ENCODE measurements at places on chromosomes 12 and 14.

GRCh38 chr14:106372870-106373652 is 846.7 kb downstream of the TMEM121 start:
- no peak for DNase-seq

DNA sequence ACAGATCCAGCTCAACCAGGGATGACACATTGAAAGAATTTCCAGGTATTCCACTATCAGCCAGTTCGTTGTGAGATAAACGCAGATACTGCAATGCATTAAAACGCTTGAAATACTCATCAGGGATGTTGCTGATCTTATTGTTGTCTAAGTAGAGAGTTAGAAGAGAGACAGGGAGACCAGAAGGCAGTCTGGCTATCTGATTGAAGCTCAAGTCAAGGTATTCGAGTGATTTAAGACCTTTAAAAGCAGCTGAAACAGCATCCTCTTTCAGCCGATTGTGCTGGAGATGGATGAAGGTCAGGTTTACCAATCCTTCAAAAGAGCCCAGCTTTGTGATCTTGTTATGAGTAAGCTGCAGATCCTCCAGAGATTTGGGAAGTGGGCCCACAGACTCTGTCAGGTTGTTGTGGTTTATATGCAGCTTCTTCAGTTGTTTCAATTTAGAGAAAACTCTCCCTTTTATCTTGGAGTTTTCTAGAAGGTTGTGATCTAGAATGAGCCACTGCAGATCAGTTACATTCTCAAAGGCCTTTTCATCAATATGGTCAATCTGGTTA is 3.0 kb downstream of the LUM start:
- no peak for DNase-seq

DNA sequence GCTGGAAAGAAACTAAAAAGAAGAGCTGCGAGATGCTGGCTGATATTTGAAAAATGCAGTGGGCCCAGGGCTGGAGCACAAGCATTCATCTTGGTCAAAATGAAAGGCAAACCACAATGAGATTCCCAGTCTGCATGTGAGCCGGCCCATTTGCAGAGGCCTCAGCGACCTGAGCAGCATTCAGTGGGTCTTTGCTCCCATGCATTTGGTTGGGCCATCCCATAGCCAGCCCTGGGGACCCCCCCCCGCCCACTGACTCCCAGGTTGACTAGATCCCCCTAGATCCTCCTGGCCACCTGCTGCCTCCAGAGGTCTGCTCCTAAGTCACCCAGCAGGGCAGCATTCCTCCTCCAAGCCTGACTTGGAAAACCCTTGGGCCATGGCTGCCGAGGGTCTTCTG is 59.8 kb downstream of the PRMT8 start:
- no peak for DNase-seq

- DNase-seq, result no peak
Measured at GRCh38 chr14:62168564-62169155, 406.4 kb downstream of the SNAPC1 start.

- DNase-seq, result no peak
Measured at GRCh38 chr14:50008562-50008961, 107.8 kb downstream of the VCPKMT start.

DNA sequence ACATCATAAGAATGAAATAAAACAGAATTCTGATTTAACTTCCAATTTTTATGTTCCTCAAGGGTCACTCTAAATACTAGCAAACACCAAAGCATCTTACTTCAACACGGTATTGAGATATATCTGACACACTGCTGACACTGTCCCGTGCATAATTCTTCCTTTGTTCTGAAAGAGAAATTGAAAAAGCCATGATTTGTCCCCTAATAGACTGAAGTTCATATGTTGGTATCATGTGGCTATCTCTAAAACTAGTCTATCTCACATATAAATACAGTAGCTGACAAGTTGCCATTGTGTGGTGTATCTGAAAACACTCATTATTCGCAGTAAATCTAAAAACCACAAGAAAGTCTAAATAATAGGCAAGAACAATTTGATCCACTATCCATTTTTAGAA is 118.4 kb downstream of the EPS8 start:
- DNase-seq, result no peak
